8988T (cell line): ENCODE measurements at places on chromosomes 1 and 21.

- no peak for DNase-seq
Observed at GRCh38 chr1:200442537-200443156, 32.8 kb upstream of the ZNF281 start.

- DNase-seq = no peak
Observed at GRCh38 chr1:21916447-21917238, 20.5 kb downstream of the HSPG2 start.

DNA sequence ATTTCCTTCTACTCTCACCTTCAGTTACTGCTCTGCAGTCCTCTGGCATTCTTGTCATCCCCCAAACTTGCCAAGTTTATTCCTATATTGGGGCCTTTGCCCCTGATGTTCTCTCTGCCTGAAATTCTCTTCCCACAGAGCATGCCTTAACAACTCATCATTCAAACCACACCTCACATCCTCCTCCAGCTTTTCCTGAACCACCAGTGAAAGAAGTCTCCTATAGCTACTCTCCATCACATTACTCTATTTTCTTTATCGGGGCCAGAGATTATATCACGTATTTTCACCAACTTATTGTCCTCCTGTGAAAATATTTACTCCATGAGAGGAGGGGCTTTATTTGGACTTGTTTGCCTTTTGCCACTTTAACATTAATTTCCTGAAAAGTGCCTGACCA lies 32.1 kb downstream of the EXTL2 start:
- no peak for DNase-seq

DNA sequence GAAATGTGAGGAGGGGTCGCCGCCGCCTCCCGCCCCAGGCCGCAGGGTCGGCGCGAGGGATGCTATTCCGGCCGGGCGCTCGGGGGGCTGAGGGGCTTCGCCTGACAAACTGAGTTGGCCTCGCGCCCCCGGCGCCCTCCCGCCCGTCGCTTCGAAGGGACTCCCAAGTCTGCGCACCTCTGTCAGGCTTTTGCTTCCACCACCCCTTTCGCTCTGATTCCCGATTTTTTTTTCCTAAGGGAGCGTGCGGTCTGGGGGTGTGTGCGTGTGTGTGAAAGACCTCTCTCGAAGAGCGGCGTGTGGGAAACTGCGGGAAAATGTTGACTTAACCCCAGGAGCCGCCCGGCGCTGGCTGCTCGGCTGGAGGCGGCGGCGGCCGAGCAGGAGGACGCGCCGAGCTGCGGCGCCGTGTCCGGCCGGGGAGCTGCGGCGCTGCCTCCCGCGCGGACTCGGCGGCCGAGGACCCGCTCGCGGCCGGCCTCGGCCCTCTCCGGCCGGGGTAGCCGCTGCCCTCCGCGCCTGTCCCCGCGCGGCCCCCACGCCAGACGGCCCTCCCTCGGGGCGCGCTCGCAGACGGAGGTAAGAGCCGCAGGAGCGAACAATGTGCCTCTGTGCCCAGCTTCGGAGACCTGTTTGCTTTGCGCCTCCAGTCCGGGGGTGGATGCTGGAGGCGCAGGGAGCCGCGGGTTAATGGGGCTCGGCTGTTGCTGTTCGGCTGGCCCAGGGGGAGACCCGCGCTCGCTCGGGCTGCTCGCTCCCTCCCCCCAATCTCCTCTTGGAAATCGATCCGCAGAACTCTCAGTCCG lies 1.1 kb downstream of the ADGRL2 start:
- no peak for DNase-seq

DNA sequence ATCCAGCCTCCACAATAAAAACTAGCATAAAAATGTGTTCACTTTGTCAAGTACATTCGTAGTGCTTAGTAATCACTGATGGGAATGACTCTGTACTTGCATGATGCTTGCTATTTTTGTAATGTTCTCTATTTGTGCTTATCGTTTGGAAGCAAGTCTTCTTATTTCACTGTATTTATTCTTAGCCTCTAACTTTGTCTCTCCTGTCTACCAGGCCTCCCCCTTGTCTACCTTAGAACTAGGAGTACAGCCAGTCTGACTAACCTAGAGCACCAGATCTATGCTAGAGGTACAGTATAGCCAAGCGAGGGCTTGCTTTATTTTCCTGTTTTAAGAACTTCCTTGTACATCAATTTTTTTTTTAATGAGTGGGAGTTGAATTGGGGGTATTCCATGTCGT lies 108.2 kb downstream of the VPS13D start:
- no peak for DNase-seq

DNA sequence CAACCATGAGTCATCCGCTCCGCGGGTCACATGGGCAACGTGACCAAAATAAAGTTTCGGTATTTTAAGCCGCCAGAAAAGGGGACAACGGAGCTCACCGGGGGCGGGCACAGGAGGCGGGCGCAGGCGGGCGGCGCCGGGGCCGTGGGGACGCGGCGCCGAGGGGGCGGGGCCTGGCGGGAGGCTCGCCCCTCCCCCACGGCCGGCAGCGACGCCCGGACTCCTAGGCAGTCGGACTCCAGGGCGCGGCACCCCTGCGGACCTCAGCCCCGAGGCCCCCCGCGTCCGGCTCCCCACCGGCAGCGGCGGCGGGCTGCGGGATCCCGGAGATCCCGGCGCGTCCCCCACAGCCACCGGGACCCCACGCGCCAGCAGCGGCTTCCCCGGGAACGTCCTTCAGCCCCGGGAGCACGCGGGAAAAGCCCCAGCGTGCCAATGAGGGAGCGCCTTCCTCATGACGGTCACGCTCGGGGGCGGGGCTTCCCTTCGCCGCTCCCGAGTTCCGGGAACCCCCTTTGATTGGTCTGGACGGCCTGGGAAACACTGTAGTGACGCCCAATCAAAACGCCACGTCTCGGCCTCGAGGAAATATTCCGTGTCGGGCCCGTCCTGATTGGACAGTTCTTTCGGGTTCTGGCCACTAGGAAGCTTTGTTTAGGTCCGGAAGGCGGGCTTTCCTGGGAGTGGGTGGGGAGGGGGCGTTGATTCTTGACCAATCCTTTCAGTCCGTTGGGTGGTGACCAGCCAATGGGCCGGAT lies 515 bp upstream of the CAMTA1 start:
- peak; percentile 93 for DNase-seq

DNA sequence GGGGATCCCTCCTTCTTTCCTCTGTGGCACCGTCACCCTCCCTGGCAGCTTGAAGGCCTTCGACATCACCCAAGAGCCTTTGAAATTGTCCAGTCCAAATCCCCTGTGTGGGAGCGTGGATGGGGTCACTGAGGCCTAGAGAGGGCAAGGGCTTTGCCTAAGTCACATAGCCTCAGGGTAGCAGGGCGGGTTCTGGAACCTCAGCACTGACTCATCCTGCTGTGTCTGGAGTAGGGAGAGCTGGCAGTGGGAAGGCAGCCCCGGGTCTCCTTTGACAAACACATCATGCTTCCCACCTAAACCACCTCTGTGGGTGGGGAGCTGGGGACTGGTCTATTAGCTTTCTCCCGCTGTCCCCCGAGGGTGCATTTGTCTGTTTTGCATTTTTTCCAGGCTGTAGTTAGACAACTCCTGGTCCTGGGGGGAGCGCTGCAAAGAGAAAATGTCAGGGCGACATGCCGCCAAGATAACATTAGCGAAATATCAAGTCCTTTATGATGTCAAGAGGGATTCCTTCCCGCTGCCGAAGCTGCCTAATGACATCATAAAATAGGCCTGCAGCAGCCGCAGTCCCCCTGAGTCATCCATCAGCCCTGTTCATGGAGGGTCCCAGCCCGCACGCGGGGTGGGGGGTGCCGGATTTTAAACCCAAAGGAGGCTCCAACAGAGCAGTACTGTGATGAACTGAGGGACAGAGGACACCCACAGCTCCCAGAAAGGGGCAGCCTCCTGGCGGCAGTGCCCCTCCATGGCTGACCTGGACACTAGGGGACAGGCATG lies 77.0 kb upstream of the POU3F1 start:
- DNase-seq = no peak

DNA sequence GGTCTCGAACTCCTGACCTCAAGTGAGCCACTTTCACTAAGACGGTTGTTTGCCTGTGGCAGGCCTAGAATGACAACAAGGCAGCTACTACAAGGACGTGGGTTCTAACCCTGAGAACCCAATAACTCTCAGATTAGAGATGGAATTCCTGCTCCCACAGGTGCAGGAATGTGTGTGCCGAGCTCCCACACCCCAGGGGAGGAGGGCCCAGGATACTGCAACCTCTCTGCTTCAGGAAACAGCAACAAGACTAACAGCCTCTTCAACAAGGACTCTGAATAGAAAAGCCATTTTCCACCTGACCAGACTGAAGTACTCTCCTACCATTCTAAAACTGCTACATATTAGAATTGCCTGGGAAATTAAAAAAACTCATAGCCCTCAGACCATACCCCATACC lies 4.9 kb downstream of the LSM10 start:
- DNase-seq = no peak

- no peak for DNase-seq
Observed at GRCh38 chr1:91783423-91784170, 102.4 kb downstream of the TGFBR3 start.

- peak; percentile 80 for DNase-seq
Observed at GRCh38 chr21:46153247-46154154, 1.9 kb downstream of the FTCD start.

- DNase-seq = peak; percentile 43
Observed at GRCh38 chr1:156627313-156627880, 8.2 kb downstream of the HAPLN2 start.

DNA sequence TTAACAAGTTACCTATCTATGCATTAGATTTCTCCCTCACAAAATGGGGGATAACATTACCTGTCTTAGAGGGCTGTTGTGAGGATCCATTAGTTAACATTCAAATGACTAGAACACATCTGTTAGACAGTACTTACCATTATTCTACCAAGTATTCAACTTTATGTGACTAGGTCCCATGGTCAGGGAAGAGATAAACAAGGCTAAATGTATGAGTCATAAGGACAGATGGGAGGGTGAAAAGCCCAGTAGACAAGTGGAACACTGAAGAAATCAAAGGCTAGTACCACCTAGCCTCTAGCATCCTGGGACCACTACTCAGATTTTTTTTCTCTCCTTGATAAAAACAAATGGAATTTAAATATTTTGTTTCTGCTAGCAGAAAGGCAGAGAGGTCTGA lies 9.0 kb upstream of the VHLL start:
- no peak for DNase-seq

- DNase-seq = no peak
Observed at GRCh38 chr1:87197156-87197555, 131.5 kb upstream of the LMO4 start.

DNA sequence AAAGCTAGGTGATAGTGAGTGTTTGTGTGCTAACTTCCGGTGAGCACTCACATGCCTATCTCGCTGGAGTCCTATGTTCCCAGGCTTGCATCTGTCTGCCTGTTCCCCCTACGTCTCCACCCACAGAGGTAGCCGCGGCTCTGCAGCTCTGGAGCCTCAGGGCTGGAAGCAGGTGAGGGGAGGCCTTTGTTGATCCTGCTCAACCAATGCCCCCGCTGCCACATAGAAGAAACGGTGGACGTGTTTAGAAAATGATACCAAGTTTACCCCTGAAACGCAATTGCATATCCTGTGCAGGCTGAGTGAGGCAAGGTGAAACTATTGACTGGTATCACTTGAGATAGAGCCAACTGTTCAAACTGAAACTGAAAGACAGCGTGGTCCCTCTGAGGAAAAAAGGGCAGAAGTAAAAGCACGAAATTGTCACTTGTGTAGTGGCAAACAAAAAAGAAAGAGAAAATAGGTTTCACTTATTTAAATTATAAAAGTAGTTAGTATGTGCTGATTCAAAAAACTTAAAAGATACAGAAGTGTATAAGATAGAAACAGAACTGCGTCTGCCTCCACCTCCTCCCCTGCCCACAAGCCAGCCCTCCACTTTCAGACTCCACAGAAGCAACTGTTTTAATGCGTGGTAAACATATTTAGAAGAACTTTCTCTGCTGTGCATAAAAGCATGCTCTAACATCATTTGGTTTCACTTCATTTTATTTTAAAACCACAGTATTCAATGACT lies 38.6 kb upstream of the ETS2 start:
- no peak for DNase-seq

DNA sequence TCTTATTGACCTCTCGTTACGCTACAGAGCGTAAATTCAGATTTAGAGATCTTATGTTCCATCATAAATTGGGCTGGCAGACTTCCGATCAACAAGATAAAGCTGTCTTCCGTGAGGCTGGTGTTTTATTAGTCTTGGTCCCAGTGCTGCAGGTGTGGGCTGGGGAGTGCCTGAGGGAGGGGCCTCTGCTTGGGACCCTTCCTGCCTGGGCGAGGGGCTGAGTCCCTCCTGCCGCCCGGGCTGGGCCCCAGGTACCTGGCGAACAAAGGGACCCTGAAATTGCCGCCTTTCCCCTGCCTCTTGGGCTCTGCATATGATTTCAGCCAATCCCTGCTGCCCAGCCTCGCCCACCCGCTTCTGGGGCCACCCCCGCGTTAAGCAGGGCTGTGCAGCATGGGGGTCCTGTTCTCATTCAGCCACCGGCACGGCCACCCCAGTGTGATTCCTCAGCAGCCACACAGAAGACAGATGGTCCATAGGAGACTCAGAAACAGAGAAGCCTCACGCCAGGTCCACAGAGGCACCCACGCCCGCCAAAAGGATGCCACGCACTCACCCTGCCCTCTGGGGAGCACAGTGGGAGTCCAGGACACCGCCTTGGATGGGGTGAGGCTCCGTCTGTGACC lies 6.1 kb upstream of the SAMD11 start:
- DNase-seq = no peak

DNA sequence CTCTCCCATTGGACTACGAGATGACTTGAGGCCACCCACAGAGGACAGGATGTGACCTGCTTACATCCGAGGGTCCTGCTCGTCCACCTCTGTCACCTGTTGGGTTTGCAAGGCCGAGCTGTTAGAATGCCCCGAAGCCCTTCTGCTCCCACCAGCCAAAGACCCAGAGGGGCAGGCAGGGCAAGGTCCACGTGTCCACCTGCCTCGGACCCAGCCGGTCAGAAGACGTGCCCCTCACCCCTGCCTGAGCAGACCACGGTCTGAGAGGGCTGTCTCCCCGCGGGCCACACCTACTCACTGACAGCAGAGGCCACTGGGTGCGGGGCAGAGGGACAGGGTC lies 30.3 kb upstream of the TRAPPC10 start:
- DNase-seq = no peak

- no peak for DNase-seq
Observed at GRCh38 chr1:168386949-168387586, 106.4 kb downstream of the TBX19 start.

DNA sequence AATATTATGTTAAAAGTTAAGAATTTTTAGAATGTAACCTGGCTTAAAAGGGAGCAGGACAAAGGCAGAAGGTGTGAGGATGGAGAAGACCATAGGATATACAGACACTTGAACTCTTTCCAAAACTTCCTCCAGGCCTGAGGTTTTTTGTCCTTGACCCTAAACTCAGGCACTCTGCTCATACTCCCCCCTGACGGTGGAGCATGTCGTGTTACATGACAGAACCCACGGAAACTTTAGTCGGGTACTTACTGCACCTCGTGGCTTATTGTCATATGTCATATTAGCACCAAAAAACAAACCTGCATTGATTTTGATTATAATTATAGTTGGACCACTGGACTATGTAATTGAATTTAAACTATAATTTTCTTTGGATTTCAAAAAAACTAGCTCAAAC lies 20.8 kb downstream of the TNFRSF9 start:
- no peak for DNase-seq

- peak; percentile 84 for DNase-seq
Observed at GRCh38 chr21:42040411-42041180, 30.4 kb upstream of the ZBTB21 start.
